ENCODE measurements at places on chromosomes 3 and 15. TPM values are rescaled to one million over a fixed set of nuclear protein-coding genes. Genes with fewer than 3 reads are reported as not detected.
A peak's percentile ranks its signal among the peaks of the same experiment; 100 is the strongest.

DNA sequence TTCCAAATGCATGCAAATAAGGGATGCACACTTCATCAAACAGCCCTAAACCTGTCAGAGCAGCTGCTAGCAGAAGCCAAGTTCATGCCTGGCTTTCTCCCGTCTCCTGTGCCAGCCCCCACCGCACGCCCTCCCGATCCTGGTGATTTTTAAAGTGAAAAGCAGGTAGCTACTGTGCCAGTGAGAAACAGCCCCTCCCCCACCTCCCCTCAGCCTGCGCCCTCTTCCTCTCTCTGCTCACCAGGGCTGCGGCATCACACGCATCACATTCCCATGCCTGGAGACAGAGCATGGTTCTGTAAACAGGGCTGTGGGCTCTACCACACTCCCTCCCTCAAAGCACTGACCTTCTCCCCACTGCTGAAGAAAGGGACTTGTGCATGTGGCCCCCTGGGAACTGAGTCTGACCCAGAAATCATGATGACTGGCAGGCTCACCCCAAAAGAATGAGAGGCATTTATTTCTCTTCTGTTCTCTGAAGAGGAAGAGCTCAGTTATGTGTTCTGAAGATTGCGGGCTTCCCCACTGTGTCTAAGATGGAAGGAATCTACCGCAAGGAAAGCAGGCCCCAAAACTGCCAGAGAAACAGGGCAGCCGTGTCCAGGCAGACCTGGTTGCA is 14.5 kb upstream of the SLC6A1 start:
- DNase-seq = no peak

DNA sequence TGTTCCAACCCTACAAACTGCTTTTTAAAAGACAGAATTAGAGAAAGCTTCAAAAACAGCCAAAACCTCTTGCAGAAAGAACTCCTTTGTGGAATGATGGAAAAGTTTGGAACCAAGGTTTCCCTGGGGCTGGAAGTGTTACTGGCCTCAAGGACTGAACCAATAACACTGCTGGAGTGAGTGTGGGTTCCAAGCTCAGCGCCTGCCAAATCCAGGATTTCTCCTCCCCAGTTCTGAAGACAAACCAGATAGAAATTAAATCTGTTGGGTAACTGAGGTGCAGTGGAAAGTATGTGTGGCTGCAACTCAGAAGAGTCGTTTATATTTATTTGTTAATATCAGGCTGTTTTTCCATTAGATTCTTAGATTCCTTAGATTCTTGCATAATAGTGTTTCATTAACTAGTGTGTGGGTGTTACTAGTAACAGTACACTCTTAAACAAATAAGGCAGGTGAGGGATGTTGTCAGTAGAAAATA is 66.5 kb upstream of the FNDC3B start:
- peak; percentile 81 for DNase-seq

DNA sequence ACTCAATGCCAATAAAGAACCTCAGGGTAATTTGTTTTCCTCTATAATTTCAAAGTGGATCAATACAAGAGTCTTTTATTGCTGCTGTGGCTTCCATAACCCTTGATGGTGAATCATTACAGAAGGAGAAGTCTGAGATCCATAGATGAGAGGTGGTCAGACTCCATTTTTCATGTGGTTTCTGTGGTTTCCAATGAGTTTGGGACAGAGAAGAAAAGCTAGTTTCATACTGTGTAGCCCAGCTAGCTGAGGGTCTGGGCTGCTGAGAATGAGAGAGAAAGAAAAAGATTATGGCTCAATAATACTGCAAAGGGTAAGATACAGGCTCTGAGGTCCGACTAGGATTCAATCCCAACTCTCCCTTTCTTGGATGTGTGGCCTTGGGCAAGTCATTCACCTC is 180.6 kb upstream of the LRRN1 start:
- DNase-seq = no peak

DNA sequence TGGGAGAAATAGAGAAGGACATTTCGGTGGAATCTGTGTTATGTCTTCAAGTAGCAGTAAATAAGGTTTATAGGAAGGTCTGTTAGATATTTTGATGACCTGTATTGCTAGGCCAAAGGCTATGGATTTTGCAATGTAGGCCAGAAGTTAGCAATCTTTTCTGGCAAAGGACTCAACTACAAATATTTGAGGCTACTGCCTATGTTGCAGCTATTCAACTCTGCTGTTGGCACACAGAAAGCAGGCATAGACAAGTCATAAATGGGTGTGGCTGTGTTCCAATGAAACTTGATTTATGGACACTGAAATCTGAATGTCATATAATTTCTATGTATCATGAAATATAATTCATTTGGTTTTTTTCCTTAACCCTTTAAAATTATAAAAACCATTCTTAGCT is 438.7 kb upstream of the C2CD4B start:
- DNase-seq = no peak

DNA sequence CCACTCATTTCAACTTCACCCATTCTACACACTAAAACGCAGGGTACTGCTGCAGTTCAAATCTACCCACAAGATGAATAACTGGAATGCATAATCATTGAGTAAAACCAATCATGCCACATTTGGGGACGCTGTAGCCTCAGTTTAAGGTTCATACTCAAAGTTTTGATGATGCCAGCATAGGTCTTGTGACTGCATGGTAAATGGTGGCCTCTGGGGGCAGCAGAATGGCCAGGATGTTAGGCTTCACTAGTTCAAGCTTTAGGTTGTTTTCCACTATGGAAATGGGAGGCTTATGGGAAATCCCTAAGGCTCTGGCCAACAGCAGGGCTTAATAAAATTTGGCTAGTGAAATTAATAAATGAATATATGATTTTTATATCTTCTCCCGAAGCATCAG is 104.3 kb upstream of the TSC22D2 start:
- no peak for DNase-seq

DNA sequence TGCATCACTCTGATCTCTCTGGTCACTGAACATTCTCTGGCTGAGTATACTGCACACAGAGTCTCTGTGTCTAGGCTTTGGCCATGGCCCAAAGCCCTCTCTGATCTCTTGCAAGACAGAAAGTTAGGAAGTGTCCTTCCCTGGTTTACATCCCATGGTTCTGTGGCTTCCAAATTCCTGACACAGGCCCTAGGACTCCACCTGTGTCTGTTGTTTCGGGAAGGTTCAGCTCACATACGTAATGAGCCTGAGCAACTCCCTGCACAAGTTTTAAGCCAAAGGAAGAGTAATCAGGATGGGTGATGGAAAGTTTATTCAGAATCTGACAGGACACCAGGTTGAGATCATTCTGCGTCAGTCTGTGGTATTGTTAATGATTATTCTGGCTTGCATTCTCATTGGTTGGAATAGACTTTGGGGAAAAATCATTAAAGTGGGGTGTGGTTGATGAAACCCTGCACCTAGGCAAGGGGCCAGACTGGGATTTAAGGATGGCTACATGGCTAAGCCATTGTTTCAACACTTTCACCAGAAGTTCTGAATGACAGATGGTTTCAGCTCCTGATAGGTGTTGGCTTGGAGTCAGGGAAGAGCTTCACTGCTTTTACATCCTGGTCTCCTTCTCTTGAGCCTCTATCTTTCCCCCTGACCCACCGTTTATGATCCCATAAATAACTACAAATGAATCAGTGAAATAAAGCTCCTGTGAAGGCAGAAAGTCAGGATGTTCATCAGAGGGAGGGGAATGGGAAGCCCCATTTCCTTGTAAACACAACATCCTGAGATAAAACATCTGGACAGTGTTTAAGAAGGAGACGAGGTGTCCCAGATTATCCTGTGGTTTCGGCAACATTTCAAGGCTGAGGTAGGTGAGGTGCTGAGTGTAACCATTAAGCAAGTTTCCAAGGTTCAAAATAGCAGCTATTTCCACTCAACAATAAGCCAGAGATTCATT is 14.1 kb downstream of the LCMT2 start:
- no peak for DNase-seq

DNA sequence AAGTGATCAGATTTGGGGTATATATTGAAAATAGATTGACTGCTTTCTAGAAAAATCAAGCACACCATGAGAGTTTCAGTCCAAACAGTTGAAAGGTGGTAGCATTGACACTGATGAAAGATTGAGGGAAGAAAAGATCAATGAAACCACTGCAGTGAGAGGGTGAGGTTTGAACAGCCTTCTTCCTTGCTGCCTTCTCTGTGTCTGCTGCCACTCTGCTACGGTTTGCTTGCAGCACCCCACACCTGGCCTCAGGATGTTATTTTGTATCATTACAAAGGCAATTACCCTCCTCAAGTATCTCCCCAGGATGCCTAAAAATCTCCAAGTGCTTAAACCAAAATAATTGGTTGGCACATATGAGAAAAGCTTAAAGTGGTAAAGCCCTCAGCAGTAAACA is 683.6 kb upstream of the ARPP21 start:
- no peak for DNase-seq

DNA sequence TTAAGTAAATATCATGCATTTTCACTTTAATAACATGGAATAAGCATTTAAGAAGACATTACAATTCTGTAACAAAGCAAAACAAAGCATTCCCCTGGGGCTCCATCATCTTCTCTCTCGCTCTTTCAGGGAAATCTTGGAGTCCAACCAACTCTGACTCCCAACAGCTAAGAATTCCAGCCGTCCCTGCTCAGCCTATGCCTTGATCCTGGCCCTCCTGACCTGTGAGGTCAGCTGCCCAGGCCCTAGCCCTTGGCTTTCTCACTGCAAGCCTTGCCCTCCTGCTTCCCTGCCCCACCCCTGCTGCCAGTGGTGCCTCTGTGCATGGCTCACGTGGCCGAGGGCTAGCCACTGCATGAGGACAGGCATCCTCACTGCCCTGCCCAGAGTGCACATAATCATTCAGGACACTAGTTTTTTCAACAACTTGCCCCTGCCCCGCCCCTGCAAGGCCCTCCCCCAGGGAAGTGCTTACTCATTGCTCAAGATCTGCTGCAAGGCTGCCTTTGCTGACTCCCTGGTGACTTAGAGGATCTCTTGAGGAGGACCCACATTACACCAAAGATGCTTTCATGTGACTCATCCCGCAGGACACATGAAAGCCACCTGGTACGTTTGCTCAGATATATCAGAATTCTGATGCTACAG is 37.6 kb downstream of the MTMR10 start:
- peak; percentile 79 for DNase-seq

GRCh38 chr3:129934234-129935123 is 40.0 kb upstream of the TRH start:
- no peak for DNase-seq

GRCh38 chr3:30945291-30945690 is 50.8 kb upstream of the GADL1 start:
- DNase-seq = no peak

Gene CHST13
- total RNA-seq = not detected

Gene PLA2G4E
- total RNA-seq = 0.24 TPM

Gene ROBO2
- 0.19 TPM for total RNA-seq

Gene RAB7A
- total RNA-seq = 232 TPM

Gene TGFBR2
- 46.5 TPM for total RNA-seq

Gene GP5
- not detected for total RNA-seq

Gene SLCO2A1
- total RNA-seq = 5.2 TPM

Gene OR5K1
- total RNA-seq = not detected

Gene GPR27
- total RNA-seq = 0.99 TPM
